ENCODE measurements at places on chromosomes 12 and 14.

DNA sequence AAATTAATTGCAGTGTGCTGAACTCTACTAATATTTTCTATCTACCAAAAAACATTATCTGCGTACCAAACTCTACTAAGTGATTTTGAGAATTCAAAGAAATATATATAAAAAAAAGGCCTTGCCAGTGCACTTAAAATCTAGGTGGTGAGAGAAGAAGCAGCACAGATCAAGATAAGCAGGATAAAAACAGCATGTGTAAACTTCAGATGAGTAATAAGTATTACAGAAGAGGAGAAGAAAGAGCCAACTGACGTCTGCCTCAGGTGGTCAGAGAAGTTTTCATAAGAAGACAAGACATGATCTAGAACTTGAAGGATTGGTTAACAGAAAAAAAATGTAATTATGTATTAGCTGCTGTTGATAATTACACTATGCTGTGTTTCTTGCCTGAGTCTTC is 166.4 kb downstream of the DUSP6 start:
- no peak for DNase-seq

DNA sequence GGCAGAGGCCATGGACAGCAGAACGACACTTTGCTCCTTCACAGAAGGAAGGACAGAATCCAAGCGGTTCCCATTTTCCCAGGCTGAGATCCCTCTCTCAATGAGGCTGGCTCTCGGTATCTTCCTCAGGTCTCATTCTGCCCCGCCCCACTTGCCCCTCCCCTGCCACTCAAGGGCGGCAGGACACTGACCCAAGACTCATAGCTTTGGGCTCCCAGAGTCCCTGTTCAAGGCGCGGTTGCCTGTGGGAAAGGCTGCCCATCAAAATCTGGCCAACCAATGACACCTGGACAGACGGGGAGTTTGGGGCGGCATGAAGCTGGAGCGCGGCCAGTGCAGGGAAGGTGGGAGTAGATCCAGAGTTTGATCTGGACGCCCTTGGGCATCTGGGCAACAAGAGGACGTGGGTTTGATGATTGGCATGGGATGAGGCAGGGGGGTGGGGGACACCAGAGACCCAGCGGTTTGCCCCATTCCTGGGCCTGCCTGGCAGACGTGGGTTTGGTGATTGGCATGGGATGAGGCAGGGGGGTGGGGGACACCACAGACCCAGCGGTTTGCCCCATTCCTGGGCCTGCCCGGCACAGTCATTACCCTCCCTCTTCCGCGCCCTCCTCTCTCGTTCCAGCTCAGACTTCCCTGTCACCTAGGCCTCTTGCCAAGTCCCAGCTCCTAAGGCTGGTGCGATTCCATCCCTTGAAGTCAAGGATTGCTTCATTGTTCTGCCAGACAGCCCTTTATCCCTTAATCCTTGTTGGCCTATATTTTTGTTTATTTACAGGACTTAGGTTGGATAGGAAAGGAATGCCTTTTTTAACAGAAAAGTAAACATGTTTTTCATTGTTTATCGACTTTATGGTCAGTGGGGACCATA is 92.1 kb downstream of the NINJ2 start:
- DNase-seq, result no peak

GRCh38 chr12:102503056-102503681 is 22.8 kb upstream of the IGF1 start:
- no peak for DNase-seq

DNA sequence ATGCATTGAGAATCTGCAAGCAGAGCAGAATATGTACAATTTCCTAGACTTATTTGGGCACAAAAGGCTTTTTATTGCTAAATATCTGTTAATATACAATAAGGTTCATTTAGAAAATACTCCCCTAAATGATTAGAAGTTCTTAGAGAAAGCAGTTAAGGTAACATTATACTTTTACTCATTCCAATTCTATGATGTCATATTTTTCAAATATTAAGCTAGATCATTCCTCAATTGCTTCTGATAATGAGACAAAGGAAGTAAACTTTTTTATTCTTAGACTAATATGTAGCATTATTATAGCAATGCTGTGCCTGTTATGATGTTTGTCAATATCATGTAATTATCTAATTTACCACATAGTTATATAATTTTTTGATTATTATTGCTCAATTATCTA is 447.0 kb downstream of the SLC16A7 start:
- DNase-seq, result no peak

GRCh38 chr14:39267608-39268005 is 33.9 kb downstream of the MIA2 start:
- DNase-seq, result peak; percentile 41

- DNase-seq, result peak; percentile 34
These were observed 86.6 kb downstream of the PPP1R12A start for GRCh38 chr12:79848339-79848738.

DNA sequence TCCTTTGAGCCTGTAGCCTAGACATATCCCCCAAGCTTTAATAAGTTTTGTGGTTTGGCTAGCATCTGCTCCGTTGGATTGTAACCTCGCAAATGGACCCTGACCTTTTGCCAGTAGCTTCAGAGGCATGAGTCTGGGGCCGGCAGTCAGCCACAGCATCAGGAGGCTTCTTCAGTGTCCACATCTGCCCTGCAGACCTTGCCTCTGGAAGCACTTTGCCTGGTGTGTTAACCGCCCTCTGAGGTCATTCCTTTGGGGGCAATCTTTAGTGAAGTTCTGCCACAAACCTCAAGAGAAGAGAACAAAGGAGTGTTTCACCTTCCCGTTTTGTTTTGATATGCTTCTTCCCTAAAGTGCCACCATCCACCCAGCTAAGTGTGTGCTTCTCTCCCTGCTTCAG is 71.4 kb downstream of the GNS start:
- DNase-seq, result no peak

DNA sequence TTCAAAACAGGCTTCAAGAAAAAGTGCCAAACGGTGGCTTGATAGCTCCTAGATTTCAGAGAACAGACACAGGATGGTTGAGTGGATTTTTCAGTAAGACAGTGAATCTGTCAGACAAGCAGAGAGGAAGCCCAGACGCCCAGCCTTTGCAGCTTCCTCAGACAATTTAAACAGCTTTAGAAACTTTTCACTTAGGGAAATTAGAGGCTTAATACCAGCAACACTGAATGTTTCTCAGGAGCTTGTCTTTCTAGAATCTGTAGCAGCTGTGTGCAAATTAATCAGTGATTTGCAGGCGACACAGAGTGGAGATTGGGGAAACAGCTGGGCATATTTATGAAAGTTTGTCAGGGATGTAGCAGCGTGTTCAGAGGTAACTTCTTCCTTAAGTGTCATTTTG is 362.1 kb downstream of the GALC start:
- no peak for DNase-seq

- no peak for DNase-seq
These were observed 1.3 kb downstream of the BHLHE41 start for GRCh38 chr12:26123482-26123980.

DNA sequence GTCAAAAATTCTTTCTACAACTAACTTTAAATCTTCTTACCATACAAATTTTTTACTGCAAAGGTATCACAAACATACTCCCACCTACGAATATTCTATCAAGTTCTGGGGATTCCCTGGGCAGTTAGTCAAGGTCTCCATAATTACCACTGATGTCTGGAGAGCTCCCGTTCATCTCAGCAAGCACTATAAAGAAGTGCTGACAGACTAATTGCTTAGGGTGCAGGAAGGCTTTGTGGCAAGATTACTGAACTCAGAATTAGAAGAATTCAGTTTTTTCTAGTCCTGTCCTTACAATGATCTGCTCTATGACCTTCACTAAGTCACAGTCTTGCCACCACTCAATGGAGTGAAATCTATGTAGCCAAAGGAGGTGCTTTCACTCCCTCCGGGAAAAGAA is 61.5 kb downstream of the DUSP16 start:
- DNase-seq, result no peak

- no peak for DNase-seq
These were observed 12.7 kb upstream of the STON2 start for GRCh38 chr14:81412779-81413178.

DNA sequence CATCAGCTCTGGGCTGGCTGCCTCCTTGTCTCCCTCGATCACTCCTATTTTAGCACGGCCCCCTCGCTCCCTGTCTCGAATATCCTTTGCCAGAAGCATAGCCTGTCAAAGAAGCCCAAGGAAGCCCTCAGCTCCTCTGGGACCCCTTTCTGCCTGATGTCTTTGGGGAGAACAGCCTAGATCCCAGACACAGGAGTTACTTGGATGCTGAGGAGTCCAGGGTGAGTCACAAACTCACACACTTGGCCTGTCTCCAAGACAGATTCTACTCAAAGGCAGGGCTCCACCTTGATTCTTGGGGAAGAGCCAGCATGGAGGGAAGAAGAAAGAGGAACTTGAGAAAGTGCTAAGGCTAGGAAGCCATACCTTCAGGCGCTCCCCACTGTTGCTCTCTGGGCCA is 8.1 kb downstream of the AVIL start:
- DNase-seq, result no peak

- no peak for DNase-seq
These were observed 8.4 kb upstream of the INF2 start for GRCh38 chr14:104680806-104681688.

DNA sequence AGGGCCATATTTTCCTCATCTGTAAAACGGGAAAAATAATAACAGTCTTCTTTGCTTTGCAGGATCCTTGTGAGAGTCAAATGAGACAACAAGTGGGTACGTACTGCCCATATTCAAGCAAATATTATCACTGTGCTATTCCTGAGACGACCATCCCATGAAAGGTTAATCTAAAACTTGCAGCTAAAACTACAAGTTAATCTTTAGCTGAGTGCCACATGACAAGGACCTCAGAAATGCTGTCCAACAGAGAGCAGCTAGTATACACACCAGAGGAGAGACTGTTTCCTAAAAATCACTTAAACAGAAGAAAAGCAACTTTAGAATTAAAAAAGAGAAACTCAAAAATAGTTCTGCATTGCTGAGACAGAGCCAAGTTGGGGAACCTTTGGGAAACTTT is 162.7 kb upstream of the TMTC2 start:
- DNase-seq, result no peak

DNA sequence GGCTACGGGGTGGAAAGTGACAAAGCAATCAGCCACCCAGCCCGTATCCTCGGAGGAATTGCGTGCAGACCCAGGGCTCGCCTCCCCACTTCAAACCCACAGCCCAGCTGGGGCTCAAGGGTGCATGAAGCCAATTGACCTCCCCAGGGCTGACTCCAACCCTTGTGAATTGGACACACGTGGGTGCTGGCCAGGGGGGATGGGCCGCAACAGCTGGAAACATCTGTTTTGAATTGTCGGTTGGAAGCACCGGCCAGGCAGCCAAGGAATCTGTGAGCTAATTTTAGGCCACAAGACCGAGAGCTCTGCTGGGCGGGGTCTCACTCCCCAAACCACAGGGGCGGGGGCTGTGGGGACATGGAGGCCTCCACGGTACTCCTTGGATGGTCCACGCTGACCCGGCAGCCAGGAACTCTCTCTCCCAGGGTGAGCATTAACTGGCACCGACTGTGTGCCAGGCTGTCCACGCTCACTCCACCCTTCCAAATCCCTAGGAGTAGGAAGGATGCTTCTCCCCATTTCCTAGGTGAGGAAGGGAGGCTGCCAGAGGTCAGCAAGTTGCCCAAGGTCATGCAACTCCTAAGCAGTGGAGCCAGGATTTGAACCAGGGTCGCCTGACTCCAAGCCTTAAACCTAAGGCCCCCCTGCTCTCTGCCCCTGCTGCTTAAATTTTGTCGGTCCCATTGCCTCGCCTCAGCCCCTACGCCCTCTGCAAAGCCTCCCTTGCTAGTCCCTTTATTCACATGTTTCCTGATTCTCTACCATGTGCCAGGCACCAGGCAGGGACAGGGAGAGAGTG is 11.9 kb upstream of the TMEM119 start:
- DNase-seq, result no peak

GRCh38 chr12:92210071-92210470 is 64.4 kb upstream of the BTG1 start:
- no peak for DNase-seq

- no peak for DNase-seq
These were observed 215.8 kb downstream of the PHLDA1 start for GRCh38 chr12:75815756-75816155.

- DNase-seq, result no peak
These were observed 49.3 kb downstream of the CDK17 start for GRCh38 chr12:96350982-96351381.

GRCh38 chr12:49954863-49955830 is 4.6 kb downstream of the AQP2 start:
- no peak for DNase-seq
